Stimulated activated naive CD4-positive, alpha-beta T cell (primary cell): ENCODE measurements at places on chromosomes 6 and 20.
A peak's percentile ranks its signal among the peaks of the same experiment; 100 is the strongest.

DNA sequence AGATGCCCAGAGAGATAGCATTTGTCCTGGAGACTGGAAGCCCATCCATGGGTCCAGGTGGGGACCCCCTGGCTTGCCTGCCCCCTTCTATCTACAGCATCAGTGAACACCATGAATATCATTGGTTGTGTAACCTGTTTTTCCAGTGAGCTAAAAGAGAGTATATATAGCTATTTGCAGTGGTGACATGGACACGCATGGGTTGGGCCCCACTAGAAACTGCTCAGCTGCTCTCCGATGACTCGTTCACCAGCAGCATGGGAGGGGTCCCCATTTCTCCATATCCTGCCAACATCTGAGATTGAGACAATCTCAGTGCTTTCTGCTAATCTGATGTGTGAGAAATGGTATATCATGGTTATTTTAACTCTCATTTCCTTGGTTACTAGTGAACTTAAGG is 4.0 kb upstream of the ZC3H12D start:
- DNase-seq: no peak

DNA sequence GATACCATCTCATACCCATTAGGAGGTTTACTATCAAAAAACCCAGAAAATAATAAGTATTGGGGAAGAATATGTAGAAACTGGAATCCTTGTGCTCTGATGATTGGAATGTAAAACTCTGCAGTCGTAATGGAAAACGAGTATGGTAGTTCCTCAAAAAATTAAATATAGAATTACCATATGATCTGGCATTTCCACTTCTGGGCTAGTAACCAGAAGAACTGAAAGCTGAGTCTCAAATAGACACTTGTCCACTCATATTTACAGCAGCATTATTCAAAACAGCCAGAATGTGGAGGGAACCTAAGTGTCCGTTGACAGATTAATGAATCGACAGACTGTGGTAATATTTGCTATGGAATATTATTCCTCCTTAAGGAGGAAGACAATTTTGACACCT is 44.3 kb downstream of the FOXC1 start:
- no peak for DNase-seq

GRCh38 chr6:75211920-75212590 is 6.2 kb upstream of the COL12A1 start:
- no peak for DNase-seq

- DNase-seq: no peak
Observed at GRCh38 chr20:49813305-49813974, 812 bp downstream of the SLC9A8 start.

DNA sequence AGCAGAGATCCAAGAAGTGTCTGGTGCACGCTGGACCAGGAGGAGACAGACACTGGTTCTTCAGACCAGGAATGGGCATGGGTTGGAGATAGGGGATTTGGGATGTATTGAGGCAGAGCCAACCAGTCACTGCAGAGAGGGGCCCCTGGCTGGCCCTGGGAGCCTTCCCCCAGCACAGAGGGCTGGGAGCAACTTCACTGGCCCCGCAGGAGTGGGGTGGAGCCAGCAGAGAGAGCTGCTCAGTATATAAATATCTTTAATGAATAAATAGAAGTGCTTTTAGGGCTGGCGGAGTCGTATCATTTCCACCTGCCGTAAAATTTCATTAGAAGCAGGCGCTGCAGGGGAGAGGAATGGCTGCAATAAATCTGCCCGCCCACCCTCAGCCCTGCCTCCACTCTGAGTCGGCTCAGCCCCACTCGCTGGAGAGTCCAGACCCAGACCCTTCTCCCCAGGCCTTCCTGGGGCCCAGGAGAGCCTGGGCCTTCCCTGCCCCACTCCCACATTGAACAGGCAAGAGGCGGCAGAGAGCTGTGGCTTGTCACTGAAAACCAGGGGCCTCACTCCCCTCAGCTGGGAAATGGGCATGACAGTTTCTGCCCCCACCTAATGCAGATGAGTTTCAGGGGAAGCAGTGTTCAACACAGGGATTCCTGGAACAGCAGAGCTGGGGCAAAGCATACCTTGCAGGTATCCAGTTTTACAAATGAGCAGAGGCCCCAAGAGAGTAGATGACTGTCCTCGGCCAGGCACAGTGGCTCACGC is 23.9 kb upstream of the VSTM2L start:
- no peak for DNase-seq

DNA sequence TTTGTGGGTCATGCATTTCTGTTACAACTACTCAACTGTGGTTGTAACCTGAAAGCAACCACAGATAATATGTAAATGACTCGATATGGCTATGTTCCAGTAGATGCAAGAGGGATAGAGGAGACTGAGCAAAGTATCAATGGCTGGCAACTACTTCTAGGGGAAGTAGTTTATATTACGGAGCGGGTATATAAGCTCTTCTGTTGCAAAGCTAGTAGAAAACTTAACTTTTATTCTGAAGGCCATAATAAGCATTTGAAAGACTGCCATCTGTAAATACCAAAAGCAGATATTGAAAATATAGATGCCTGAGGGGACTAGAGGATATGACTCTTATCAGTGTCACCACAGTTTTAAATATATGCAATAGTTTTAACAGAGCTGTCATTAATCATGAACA is 655.3 kb downstream of the PHF3 start:
- no peak for DNase-seq

DNA sequence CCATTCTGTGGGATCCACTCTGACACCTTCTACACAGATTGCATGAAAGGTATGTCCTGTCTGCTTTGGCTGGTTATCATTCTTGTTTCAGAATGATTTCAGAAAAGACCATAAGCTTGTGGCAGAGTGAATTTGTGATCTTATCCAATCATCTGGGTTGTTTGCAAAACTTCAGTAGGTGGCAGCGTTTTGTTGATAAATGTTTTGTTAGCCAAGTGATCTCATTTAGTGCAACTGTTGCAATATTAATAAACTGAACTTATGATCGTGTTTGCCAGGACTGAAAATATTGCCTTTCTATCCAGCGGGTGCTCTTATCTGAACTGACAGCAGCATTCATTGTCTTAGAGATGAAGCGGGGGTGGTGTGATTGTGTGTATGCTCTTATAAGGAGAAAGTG is 613.2 kb upstream of the NOX3 start:
- DNase-seq: no peak

DNA sequence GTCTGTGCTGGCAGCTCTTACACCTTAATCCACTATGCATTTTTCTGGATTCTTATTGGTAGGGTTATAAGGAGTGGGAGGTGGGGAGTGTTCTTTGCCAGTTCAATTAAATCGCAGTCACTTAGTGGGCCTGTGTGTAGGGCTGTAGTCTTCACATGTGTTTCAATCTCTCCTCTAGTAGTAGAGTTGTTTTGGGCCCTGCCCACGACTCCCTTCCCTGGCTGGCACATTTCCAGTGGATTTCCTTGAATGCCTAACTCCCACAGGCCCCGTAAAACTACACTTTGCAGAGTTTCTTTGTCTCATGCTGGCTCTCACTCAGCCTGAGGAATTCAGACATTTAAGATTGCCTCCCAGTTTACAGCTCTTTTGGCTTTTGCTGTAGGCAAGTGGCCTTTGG is 414.0 kb upstream of the OPRM1 start:
- DNase-seq: no peak

- no peak for DNase-seq
Observed at GRCh38 chr6:17159240-17159639, 57.4 kb downstream of the STMND1 start.

DNA sequence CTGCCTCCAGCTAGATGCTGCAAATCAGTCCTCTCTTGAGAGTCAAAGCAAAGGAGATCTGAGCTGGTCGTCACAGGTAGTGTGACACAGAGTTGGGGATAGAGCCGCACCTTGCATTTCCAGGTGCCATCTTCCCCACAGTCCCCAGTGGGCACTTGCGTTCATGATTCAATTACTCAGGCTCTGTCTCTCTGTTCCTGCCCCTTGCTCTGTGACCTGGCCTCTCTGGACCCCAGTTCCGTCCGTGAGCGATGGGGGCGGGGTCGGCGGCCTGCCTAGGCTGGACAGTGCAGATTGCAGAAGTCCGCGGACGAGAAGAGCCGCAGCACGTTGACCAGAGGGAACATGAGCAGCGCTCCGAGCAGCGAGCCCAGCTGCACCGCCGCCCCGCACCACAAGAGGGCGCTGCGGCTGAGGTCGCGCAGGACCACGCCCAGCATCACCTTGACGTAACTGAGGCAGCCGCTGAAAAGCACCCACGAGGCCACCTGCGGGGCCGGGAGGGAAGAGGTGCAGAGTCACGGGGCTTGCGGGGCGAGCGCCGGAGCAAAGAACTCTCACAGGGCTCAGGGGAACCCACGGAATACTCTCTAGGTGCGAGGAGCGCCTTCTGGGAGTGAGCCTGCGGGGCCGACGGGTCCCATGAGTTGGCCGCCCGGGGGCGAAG is 7.4 kb downstream of the SLC52A3 start:
- DNase-seq: no peak

DNA sequence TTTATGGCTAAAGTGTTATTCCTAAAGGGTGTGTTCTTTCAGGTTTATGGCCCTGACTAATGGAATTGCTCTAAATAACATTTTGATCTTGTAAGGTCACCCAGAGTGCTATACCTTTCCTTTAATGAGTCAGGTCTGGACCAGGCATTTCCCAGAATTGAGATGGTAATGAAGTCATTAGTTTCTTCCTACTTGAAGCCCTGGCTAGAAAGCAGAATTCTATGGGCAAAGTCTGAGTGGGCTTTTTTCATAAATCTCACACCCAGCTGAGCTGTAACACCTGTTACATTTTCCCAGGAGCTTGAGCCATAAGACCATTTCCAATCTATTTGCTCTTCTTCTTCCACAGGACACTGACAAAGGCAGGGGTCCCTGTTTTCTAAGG is 122.0 kb upstream of the ID4 start:
- DNase-seq: no peak

- no peak for DNase-seq
Observed at GRCh38 chr6:82957868-82958245, 107.8 kb downstream of the UBE3D start.

GRCh38 chr20:6626805-6627204 is 140.7 kb upstream of the BMP2 start:
- no peak for DNase-seq

GRCh38 chr6:41573985-41574384 is 27.8 kb downstream of the FOXP4 start:
- no peak for DNase-seq

GRCh38 chr6:38493931-38494547 is 145.7 kb downstream of the BTBD9 start:
- peak; percentile 55 for DNase-seq

DNA sequence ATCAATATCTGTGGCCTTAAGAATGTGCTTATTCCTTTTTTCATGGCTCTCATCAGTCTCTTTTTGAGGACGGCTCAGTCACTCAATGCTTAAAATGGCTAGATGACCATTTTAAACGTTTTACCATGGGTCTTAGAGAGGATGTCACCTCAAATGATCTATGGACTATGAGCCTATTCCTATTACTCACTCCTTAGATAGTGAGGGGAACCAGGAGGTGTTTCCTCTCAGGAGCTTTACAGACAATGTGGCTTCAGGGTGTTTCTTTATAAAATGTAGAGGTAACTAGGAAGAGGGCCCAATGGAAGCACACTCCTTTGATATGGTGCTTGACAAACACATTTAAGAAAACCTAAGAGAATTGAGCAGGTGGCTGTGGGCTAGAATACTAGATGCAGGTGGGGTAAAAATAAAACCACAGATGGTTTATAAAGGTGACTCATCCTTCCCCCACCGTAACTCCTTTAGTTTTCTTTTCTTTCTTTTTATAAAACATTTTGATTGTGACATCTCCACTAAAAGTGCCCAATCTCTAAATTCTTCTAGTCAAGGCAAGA is 1.5 kb upstream of the TMEM200A start:
- no peak for DNase-seq

DNA sequence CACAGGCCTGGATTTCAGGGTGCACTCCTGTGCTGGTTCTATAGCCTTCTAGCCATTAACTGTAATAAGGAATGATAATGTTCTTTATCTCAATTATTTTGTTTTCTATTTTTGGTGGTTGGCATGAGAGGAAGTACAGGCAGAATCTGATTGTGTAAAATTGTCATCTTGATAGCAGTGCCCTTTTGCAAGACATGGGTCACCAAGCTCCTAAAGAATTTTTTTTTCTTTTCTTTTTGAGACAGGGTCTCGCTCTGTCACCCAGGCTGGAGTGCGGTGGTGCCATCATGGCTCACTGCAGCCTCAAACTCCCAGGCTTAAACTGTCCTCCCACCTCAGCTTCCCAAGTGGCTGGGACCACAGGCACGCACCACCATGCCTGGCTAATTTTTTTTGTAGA is 206.7 kb upstream of the JARID2 start:
- DNase-seq: no peak

- no peak for DNase-seq
Observed at GRCh38 chr6:37242429-37243052, 15.0 kb upstream of the TBC1D22B start.

DNA sequence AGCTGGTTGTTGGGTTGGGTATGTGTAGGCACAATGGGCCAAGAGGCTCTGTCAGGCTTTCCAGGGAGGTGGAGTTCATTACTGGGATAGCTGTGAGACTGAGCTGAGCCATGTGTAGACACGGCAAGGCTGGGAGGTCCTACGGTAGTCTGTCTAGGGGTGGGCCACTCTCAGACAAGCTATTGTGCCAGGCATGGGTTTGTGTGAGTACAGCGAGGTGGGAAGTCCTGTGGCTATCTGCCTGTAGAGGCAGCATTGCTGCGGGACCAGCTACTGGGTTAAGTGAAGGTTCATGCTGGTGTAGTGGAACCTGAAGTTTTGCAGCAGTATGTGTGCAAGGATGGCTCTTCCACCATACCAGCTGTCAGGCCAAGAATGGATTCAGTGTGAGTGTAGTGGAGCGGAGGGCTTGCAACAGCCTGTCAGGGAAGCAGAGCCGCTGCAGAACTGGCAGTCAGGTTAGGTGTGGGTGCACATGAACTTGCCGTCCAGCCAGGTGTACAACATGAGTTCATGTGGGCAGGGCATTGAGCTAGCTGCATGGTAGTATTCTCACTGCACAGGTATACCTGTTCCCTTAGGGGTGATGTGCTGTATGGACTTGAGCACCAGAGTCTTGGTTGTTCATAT is 78.0 kb upstream of the CENPW start:
- no peak for DNase-seq

DNA sequence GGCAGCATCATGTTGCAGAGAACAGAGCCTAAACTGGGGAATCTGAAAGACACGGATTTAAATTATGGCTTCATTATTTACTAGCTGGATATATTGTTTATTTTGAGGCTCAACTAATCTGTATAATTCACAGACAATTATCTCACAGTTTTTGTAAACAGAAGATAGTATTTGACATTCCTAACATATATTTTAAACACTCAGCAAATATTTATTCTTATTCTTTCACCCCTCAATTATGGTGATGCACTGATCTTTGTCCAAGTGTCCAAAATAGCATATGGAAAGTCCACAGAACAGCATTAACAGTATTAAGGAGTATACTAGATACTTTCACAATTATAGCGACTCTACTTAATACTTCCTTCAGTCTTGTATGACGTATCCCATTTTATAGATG is 257.0 kb downstream of the ADGRG6 start:
- no peak for DNase-seq

GRCh38 chr6:30769088-30769852 is 24.9 kb upstream of the IER3 start:
- peak; percentile 40 for DNase-seq

DNA sequence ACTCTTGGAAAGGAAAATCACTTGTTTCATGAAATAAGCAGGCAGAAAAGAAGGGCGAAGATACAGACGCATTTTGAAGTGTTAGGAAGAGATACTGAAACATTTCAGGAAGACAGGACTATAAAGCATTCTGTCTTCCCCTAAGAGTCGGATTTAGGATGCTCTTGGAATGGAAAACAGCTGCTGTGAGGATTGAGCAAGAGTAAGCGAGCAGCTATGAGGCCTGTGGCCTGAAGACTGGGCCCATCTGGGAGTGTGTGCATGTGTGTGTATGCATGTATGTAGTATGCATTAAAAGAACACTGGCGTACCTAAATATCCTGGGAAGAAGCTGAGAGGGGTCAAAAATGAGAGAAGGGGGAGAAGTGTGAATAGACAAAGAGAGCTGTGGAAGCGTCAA is 83.6 kb downstream of the SIM1 start:
- no peak for DNase-seq
